T-cell (primary cell): ENCODE measurements at places on chromosomes 1 and 21.

DNA sequence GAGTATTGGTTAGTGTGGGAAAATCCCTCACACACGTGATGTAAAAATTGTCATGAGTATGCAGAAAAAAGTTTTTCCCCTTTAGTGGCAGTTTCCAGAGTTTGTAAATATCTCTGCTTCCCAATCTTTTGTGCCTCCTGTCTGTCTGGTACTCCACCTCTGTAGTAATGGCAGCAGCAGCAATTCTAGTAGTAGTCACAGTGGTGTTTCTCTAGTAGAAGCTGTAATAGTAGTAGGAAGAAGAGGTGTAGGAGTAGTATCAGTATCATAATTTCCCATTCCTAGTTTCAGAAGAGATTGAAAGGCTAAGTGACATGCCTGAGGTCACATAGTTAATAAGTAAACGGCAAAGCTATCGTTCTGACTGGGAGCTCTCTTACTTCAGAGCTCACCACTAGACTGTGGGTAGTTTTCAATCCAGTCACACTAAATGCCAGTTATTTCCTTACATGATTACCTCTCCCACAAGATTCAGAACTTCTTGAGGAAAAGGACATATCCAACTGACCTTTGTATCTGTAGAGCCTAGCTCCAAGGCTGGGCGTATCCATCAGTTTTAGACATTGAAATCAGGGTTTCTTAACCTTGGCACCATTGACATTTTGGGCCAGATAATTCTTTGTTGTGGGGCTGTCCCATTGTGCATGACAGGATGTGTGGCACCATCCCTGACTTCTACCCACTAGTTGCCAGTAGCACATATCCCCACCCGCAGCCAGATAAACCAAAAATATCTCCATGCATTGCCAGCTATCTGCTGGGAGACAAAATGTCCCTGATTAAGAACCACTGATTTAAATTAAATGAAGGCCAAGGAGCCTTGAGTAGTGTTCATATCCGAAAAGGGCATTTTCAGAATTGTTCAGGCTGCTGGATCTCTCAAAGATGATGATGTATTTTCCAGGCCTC is 135.9 kb downstream of the FGGY start:
- DNase-seq, result no peak

DNA sequence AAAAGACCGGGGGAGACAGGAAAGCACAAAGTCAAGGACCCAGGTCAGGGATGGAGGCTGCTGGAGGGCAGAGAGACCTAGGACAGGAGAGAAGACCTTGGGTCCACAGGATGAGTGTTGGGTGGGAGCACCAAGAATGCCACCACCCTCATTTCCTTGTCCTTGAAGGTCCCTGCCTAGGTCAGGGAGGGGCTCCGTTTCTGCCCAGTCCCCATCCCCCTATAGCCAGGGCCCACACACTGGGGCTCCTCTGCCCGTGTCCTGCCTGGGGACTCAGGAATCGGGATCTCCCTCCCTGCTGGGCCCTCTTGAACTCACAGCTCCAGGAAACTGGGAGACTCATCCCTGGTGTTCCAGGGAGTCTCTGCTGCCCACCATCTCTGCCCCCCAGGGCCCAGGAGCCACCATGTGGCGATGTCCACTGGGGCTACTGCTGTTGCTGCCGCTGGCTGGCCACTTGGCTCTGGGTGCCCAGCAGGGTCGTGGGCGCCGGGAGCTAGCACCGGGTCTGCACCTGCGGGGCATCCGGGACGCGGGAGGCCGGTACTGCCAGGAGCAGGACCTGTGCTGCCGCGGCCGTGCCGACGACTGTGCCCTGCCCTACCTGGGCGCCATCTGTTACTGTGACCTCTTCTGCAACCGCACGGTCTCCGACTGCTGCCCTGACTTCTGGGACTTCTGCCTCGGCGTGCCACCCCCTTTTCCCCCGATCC is 584 bp downstream of the TINAGL1 start:
- no peak for DNase-seq

DNA sequence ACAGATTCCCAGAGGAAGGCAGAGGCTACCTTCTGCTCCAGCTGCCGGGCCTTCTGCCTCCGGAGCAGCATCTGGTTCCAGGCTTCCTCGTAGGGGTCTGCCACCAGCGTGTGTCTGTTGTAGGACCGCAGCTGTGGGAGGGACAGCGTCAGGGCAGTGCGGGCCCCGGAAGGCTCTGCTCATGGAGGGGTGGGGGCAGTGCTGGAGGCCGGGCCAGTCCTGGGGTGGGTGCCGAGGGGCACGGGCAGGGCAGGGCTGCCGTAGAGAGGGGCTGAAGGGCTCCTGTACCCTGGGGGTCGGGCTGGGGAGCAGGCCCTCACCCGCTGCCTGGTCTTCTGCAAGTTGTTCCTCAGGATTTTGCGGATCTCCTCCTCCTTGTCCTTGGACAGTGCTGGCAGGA is 53.2 kb downstream of the SLC9A1 start:
- no peak for DNase-seq

GRCh38 chr1:238672262-238672661 is 714.1 kb upstream of the CHRM3 start:
- DNase-seq, result no peak

DNA sequence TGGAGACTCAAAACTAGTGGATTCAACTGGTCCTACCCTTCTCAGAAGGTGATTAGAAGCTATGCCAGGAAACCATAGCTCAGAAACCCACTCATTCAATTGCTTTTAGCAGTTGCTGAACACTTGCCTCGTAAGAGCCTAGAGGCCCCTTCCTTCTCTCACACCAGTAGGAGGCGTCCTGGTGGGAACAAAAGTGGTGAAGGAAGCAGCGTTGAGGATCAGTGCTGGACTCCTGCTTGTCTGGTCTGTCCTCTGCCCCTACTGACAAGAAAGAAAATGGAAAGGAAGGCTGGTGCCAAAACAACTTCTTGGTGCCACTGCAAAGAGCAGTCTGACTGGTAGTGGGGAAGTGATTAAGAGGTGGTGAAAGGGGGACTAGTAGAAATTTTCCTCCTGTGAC is 269.7 kb downstream of the LMO4 start:
- DNase-seq, result no peak

GRCh38 chr1:18246543-18246942 is 138.9 kb downstream of the IGSF21 start:
- no peak for DNase-seq

DNA sequence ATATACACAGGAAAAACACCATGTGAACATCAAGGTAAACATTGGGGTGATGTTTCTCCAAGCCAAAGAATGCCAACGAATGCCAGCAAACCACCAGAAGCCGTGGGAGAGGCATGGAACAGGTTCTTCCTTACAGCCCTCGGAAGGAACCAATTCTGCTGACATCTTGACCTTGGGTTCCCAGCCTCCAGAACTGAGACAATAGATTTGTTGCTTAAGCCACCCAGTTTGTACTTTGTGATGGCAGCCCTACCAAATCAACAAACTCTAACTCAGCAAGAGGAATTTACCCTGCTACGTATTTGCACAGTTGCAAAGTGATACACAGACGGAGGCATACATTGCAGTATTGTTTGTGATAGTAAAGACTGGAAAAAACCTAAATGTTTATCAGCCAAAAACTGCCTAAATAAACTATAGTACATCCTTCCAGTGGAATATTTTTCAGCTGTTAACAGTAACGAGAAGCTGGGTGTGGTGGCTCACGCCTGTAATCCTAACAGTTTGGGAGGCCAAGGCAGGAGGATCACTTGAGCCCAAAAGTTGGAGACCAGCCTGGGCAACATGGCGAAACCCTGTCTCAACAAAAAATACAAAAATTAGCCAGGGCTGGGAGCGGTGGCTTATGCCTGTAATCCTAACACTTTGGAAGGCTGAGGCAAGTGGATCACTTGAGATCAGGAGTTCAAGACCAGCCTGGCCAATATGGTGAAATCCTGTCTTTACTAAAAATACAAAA is 12.5 kb upstream of the ZC3H12A start:
- DNase-seq, result no peak

GRCh38 chr1:206971029-206971655 is 882 bp upstream of the FCAMR start:
- no peak for DNase-seq

DNA sequence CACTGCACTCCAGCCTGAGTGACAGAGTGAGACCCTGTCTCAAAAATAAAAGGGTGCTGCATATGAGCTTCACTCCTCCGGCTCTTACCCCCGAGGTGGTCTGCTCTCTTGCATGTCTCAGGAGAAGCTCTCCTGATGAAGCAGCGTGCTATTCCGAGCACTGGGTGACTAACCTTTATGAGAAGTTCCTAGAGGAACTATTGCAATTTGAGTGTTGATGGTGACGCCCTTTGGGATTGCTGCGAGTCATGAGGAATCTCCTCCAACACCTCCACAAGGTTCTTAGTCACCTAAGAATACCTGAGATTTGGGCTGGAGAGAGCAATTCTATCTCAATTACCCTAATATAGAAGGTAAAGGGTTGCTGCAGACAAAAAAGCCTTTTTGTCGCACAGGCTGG is 40.8 kb upstream of the TINAGL1 start:
- DNase-seq, result no peak

- DNase-seq, result no peak
Observed at GRCh38 chr1:52423055-52423454, 18.7 kb downstream of the PRPF38A start.

DNA sequence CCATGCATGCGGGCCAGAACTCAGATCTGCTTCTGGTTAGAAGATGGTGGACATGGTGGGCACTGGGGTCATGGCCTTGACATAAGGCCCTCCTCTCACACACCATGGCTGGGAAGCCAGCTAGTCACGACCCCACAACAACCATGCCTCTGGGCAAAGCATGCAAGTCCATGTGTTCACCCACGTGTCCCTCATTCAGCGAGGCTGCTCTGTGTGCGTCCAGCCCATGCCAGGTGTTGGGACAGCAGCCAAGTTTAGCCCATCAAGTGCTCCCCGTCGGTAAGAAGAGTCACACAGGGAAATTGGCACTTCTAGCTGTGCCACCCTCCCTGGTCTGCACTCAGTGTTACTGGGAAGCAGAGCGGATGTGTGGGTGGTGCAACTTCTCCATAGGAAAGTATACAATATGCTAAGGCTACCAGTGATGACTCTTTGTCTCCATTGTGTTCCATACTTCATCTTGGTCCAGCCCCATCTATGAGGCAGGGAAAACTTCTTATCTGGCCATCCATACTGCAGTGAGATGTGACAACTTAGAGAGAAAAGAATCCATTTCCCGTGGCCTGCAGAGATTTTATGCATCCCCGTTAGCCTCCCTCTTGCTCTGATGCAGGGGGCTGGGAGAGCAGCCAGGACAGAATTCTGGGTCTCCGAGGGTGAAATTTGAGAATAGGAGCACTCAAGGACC is 198.0 kb downstream of the GRIK3 start:
- DNase-seq, result no peak

GRCh38 chr1:86739648-86740509 is 35.5 kb downstream of the SH3GLB1 start:
- DNase-seq, result no peak
